ENCODE measurements at places on chromosomes 3 and 15.

- DNase-seq = no peak
Observed at GRCh38 chr3:130728037-130728436, 18.6 kb downstream of the PIK3R4 start.

DNA sequence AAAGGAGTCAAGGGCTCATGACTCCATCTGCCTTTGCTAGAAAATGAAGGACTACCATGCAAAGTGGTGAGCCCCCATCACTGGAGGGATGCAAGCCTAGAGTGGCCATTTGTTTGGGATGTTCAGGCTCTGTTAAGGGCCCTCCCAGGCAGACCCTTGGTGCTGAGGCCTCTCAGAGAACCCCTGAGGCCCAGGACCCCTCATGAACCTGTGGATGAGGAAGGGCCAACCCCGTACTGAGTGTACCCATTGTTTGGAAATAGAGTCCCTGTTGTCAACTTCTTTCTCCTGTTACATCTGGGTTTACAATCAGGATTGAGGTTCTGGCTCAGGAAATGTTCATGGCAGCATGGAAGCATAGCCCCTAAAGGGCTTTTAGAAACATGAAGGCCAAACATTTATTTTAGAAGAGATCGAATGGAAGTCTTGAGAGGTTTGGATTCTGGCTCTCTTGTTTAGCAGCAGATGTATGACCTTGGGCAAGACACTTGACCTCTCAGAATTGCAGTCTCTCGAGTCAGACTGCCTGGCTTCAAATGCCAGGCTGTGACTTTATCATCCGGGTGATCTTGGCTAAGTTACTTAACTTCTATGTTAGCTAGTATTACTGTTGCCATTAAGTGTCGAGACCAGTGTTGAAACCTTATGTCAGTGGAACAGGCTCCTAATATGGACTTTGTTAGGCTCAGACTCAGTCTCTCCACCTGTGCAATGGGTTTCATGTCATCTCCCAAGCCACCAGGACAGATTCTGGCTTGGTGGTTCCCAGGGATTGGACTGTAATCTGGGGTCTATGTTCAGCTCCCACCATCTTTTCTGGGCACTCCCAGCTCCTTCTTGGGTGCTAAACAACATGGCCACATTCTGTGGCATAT lies 12.4 kb downstream of the ITGA11 start:
- no peak for DNase-seq

DNA sequence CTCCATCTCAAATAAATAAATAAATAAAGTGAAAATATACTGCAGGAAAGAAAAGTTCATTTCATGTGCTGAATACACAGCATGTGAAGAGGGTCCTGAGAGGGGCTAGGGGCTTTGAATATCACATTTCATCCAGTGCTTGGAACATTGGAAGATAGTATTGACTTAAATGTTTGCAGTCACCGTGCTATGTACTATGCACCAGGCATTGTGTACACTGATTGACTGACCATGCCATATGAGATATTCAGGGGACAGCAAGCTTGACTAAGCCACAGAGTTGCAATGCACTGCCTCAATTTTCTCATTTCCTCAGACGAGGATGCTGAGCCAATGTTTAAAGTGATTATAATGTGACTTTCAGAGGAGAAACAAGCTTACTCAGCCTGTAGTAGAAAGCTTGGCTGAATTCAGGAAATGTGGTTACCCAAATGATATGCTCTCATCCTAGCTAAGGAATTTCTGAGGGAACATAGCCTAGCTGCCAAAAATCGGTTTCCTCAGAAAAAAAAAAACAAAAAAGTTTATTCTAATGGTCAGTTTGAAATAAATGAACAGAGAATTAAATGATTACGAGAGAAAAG lies 557.9 kb downstream of the FGF12 start:
- DNase-seq = no peak

DNA sequence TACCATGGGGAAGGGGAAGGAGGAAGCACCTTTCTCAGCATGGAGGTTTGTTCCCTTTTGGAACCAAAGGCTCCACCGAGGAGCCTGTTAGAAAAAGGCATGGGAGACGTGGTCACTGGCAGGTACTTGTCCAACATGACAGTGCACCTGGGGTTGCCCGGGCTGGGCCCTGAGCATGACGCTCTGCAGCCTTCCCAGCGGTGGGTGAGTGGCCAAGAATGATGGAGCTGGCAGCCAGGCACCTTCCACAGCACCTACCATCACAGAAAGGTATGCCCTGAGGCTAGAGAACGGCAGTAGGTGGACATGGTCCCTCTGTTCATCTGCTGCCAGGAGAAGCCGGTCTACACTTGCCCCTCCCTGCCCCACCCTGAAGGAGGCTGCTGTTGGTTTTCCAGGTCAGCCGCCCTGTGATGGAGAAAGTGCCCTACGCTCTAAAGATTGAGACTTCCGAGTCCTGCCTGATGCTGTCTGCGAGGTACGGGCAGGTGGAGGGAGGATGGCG lies 29.0 kb upstream of the NR2C2 start:
- DNase-seq = no peak

- DNase-seq = no peak
Observed at GRCh38 chr3:13235897-13236296, 162.7 kb upstream of the IQSEC1 start.

- DNase-seq = no peak
Observed at GRCh38 chr3:151440940-151441339, 19.9 kb downstream of the IGSF10 start.

Measured in GM19239 (cell line).